Right renal pelvis (tissue), 4 donors: ENCODE measurements at places on chromosomes 1 and 21. TPM values are rescaled to one million over a fixed set of nuclear protein-coding genes. Genes with fewer than 3 reads are reported as not detected.

- no peak for DNase-seq
These were observed 10.6 kb downstream of the CBR1 start for GRCh38 chr21:36080386-36080785.

- no peak for DNase-seq
These were observed 727.8 kb upstream of the ADAMTS5 start for GRCh38 chr21:27694667-27695066.

DNA sequence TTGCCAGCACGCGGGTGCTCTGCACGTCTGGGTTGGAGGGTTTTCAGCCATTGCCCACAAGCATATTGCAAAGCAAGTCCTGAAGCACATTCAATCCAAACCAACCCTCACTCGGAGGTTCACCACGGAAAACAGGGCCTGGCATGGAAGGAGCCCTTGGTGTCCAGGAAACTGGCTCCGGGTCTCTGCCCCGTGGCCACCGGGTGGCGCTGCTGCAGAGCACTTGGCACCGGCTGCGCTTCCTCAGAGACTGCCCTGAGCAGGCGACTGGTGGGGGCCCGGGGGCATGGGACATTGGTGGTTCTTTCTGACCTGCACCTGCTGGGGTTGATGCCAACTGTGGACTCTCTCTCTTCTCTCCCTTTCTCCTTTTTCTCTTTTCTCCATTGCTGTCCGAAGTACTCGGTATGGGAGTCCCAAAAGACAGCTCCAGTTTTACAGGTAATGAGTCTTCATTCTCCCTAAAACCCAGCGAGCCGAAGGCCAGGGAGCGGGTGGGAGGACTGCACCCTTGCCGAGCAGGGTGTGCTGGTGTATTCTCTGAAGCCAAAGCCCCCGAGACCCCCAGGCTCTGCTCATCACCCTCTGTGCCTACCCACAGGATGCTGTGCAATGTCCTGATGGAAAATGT is 4.1 kb upstream of the KCNAB2 start:
- DNase-seq, result no peak

MIGA1 gene
- polyA plus RNA-seq, result 22.3 TPM

ZNF691 gene
- 20.9 TPM for polyA plus RNA-seq

DNA sequence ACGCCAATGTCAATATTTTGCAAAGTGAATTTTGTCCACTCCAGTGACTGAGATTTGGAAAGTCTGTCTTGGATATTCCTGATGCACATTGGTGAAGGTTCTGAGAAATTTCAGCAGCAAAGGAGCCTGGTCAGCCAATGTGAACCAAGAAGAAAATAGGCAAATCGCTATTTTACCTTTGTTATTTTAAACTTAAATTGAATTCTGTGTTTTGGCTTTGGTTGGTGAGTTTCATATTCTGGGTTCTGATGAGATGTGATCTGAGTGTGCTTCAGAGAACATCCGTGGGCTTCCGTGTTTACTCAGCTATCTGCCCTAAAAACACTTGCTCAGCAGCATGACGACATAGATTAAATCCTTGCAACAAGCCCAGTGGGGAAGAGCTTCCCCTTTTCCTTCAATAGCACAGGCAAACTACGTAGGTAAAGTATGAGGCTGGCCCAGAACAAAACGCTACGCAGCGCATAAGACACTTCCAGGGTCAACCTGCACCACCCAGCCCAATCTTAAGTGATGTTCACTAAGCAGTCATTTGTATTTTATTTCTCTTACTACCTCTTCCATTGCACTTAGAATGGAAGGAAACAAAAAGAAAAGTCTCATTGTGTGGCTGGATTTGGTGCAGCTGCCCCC is 176.4 kb upstream of the KAZN start:
- no peak for DNase-seq

GBP6 gene
- polyA plus RNA-seq, result not detected

- no peak for DNase-seq
These were observed 39.7 kb downstream of the PCNT start for GRCh38 chr21:46363698-46364097.

S100A7 gene
- polyA plus RNA-seq, result not detected

DNA sequence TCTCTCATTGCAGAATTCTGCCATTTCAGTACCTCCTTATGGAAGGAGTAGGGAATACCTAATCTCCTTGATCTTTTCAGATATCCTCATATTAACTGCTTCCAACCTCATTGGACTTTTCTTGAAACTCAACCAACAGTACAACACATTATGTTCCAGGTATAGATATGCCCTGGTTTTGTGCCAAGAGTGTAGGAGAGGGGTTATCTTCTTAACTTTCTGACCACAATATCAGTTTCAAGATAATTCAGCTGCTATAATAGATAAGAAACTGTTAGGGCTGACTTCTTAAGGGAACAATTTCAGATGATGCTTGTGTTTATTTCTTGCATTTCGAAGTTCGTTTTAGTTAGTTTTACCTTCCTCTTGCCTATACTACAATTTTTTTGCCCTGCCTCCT is 2.1 kb upstream of the LPGAT1 start:
- DNase-seq, result no peak

CFAP141 gene
- polyA plus RNA-seq, result not detected

CAMTA1 gene
- polyA plus RNA-seq, result 92.6 TPM

GRCh38 chr1:40563266-40563665 is 31.8 kb downstream of the ZNF684 start:
- DNase-seq, result no peak

TACSTD2 gene
- 29.9 TPM for polyA plus RNA-seq

- no peak for DNase-seq
These were observed 1.6 kb downstream of the DMRTB1 start for GRCh38 chr1:53460666-53461322.

GRCh38 chr1:239260842-239261241 is 125.5 kb upstream of the CHRM3 start:
- DNase-seq, result no peak

GRCh38 chr1:186374303-186375151 is 526 bp downstream of the TPR start:
- no peak for DNase-seq

CCDC27 gene
- polyA plus RNA-seq, result 0.21 TPM

DNA sequence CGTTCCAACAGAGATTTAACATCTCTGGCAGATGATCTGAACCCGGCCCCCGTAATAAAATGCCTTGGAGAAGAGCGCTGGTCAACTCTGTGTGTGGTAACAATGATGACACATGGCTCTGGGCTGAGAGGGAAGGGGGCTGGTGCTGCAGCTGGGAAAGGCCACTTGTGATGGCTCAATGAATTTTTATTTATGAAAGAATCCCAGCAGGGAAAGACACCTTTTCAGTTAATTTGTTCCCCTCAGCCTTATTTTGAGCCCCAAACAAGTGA is 59.4 kb downstream of the SYT6 start:
- no peak for DNase-seq

- DNase-seq, result no peak
These were observed 36.5 kb downstream of the C1orf198 start for GRCh38 chr1:230831771-230832170.

GRCh38 chr1:234601301-234602017 is 8.5 kb downstream of the IRF2BP2 start:
- DNase-seq, result no peak

COL11A1 gene
- polyA plus RNA-seq, result 5.3 TPM

ZBTB8A gene
- polyA plus RNA-seq, result 20.2 TPM

ERICH3 gene
- 0.47 TPM for polyA plus RNA-seq
